ENCODE measurements at places on chromosomes 16 and 17. TPM values are rescaled to one million over a fixed set of nuclear protein-coding genes. Genes with fewer than 3 reads are reported as not detected.

The GRIN2A gene
- 0.08 TPM for total RNA-seq

The AATK gene
- total RNA-seq = 0.64 TPM

The MOSMO gene
- total RNA-seq = 12.9 TPM

The OR1A1 gene
- not detected for total RNA-seq

The ZNF785 gene
- total RNA-seq = 24.5 TPM

The CD79B gene
- total RNA-seq = 1.5 TPM

The NKD1 gene
- total RNA-seq = 2.4 TPM

DNA sequence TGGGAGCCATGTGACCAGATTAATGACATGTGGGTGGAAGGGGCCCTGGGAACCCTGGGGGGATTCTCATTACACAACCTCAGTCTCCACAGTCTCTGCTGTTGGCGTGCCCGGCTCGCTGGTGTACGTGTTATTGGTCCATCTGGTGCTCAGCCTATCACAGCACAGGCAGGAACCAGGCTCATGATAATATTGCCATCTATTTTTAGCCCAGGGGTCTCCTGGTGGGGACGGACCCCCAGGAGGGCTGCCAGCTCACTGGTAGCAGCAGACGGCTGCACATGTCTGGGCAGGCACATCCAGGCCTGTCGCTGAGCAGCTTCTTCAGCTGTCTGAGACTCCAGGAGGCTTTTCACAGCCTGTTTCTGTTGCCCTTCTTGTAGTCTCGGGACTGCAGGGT is 123.8 kb downstream of the RAB11FIP4 start:
- no peak for DNase-seq
- no peak overlapping the region for H3K4me3 ChIP-seq
- peaks cover 8% of the 10 kb centered on the region for H3K4me1 ChIP-seq
- no peaks in the 10 kb centered on the region for H3K27me3 ChIP-seq

DNA sequence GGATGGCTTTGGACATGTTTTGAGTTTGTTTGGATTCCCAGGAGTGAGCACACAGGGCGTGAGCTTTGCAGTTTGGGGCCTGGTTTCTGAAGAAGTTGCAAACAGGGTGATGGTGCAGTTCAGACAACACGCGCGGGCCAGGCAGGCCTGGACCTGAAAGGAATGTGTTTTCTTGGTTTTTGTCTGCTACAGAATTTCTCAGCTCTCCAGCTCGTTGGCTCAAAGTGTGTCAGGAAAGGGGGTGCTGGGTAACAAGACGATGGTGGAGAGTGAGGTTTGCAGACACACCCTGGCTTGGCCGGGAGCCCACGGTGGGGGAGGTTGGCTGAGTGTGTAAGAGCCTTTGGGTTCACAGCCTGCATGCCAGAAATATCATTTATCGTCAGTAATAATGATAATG is 82.3 kb downstream of the CMIP start:
- H3K27me3 ChIP-seq = no peaks in the 10 kb centered on the region
- no peak overlapping the region for H3K4me3 ChIP-seq
- no peaks in the 10 kb centered on the region for H3K36me3 ChIP-seq
- DNase-seq = no peak

DNA sequence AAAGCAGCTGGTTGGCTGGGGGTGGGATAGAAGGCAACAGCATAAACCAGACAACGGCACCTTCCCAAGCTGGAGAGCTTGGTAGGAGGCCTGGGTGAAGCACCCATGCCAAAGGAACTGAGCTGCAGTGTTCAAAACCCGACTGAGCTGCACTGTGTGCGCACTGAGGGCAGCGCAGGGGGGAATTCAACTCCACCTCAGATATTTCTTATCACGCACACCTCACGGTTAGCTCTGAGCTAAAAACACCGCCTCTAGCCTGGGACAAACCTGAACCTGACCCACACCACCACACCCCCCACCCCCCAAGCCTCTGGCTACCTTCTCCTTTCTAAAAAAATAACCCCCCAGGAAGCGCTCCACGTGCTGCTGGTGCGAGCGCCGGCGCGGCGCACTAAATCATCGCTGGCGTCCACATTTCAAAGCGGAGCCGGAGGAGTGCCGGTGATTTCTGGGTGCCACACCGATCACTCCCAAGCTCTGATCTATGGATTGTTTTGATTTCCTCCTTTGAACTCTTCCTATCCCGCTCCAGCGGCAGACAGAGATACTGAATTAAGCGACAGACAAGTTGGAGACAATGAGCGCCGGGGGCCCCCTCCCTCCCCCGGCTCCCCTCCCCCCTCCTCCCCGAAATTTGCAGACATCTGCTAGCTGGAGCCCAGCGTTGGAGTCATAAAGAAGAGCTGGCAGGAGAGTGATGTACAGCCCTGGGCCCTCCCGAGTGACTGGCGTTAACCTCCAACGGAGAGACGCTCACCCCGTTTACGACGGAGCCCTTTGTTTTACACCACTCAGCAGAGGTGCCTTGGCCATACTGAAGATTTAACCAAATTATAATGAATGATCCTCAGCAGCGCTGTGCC is 85.0 kb downstream of the NOG start:
- H3K27me3 ChIP-seq = peaks cover 73% of the 10 kb centered on the region
- peak overlapping the region; percentile 26 for H3K4me3 ChIP-seq
- DNase-seq = no peak
- no peaks in the 10 kb centered on the region for H3K36me3 ChIP-seq
- peaks cover 14% of the 10 kb centered on the region for H3K4me1 ChIP-seq

- no peak for DNase-seq
- no peak overlapping the region for H3K4me3 ChIP-seq
- H3K27me3 ChIP-seq = no peaks in the 10 kb centered on the region
- H3K27ac ChIP-seq = no peak overlapping the region
- peaks cover 22% of the 10 kb centered on the region for H3K4me1 ChIP-seq
Observed at GRCh38 chr16:28843766-28844165, 2.4 kb downstream of the TUFM start.

DNA sequence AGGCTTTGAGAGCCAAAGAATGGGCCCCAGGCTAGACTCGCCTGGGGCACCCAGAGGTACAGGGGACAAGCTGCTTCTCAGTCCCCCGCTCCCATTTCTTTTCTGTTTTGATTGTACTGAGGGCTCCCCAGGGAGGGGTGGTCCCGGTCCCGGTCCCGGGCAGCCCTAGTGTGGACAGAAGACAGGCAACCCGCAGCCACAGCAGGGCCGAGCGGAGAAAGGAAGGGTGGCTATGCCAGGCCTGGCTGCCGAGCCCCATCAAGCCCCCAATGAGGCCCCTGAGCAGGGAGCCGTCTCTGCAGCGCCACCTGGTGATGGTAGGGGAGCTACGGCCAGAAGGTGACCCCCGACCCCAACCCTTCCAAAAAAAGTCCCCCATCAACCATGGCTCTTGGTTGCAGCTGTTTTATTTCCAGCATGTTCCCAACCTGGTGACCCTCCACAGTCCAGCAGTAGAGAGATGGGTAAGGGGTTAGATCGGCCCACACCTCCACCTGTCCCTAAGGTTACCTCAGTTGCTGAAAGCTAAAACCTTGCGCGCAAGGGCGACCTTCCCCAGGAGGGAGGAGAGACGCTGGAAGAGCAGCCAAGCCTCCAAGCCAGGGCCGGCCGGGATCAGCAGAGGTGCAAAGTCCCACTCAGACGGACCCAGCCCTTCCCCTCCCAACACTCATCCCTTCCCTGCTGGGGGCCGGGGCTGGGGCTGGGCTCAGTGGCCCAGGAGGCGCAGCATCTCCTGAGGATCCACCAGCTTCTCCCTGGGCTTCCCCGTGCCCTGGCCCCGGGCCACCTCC is 2.6 kb upstream of the GRIN2C start:
- no peak for DNase-seq
- peaks cover 52% of the 10 kb centered on the region for H3K27me3 ChIP-seq
- peaks cover 32% of the 10 kb centered on the region for H3K4me1 ChIP-seq
- H3K36me3 ChIP-seq = peaks cover 10% of the 10 kb centered on the region
- peak overlapping the region; percentile 45 for H3K4me3 ChIP-seq
- no peak overlapping the region for H3K27ac ChIP-seq

GRCh38 chr16:63415014-63415413 is 1378.8 kb upstream of the CDH8 start:
- no peaks in the 10 kb centered on the region for H3K4me1 ChIP-seq
- no peaks in the 10 kb centered on the region for H3K27me3 ChIP-seq
- no peaks in the 10 kb centered on the region for H3K36me3 ChIP-seq
- no peak overlapping the region for H3K27ac ChIP-seq

GRCh38 chr16:85594978-85595661 is 18.0 kb upstream of the GSE1 start:
- H3K4me3 ChIP-seq = no peak overlapping the region
- no peaks in the 10 kb centered on the region for H3K36me3 ChIP-seq
- no peaks in the 10 kb centered on the region for H3K27me3 ChIP-seq
- no peak overlapping the region for H3K27ac ChIP-seq

DNA sequence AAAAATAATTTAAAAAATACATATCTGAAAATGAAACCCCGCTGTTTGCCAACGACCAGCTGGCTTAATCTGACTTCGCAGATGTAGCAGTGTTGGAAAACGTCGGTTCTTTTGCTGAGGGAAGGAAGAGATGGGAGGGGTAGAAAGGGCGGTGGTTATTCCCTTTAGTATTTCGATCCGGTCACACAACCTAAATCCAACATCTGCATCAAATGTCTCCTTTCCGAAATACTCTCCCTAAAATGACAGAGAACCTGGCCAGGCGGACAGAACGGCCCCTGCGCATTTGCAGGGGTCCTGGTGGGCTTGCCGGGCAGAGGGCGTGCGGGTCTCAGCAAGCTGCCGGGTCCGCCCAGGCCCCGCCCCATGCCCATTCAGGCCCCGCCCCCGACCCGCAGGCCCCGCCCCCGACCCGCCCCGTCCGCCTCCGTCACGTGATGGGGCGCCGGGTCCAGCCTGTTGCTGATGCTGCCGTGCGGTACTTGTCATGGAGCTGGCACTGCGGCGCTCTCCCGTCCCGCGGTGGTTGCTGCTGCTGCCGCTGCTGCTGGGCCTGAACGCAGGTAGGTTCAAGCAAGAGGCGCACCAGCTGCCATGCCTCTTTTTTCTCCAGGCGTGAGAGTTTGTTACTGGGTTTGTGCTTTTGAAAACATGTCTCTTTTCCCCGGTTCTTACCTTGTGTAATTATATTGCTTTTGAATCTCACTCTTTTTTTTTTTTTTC is at the start of gene SCPEP1:
Gene SCPEP1, plus strand, starts transcription at position 459 of the 723 bp plus-strand sequence. Its CDS starts 29 bp downstream, at position 488.
- H3K4me3 ChIP-seq = peak within 1 kb of the TSS; percentile 61
- peak; percentile 95 for DNase-seq
- H3K4me1 ChIP-seq = peaks cover 35% of the 10 kb centered on the region
- peak within 1 kb of the TSS; percentile 25 for H3K27ac ChIP-seq

GRCh38 chr17:48835971-48836370 is 5.1 kb downstream of the CALCOCO2 start:
- H3K27ac ChIP-seq = no peak overlapping the region
- H3K4me1 ChIP-seq = peaks cover 83% of the 10 kb centered on the region
- no peak overlapping the region for H3K4me3 ChIP-seq
- no peaks in the 10 kb centered on the region for H3K27me3 ChIP-seq
- DNase-seq = no peak

DNA sequence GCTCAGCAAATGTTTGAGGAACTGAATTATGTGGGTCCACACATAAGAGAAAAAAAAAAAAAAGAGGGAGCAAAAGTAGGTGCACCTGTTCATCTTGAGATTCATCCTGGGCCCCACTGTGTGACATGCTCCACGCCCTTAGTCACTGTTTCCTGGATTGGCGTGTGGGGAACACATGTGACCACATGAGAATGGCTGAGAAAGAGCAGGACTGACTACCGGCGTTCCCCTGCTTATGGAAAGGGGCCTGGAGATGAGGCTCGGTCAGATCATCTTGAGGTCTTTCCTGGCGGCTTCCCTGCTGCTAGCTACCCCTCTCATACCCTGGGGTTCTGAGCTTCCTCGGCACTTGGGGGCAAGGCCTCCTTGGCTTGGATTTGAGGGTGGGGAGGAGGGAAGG is 3.9 kb downstream of the DEXI start:
- DNase-seq = no peak
- no peaks in the 10 kb centered on the region for H3K36me3 ChIP-seq
- peaks cover 88% of the 10 kb centered on the region for H3K4me1 ChIP-seq
- no peaks in the 10 kb centered on the region for H3K27me3 ChIP-seq
- peak overlapping the region; percentile 50 for H3K27ac ChIP-seq

GRCh38 chr17:27473190-27473747 is 17.0 kb downstream of the KSR1 start:
- H3K27ac ChIP-seq = peak overlapping the region; percentile 4
- no peaks in the 10 kb centered on the region for H3K27me3 ChIP-seq
- no peak overlapping the region for H3K4me3 ChIP-seq
- H3K36me3 ChIP-seq = no peaks in the 10 kb centered on the region

- no peak for DNase-seq
- H3K4me3 ChIP-seq = no peak overlapping the region
- peaks cover 16% of the 10 kb centered on the region for H3K27me3 ChIP-seq
- no peak overlapping the region for H3K27ac ChIP-seq
Observed at GRCh38 chr16:87178977-87179376, 138.2 kb downstream of the C16orf95 start.

- DNase-seq = peak; percentile 51
- peaks cover 91% of the 10 kb centered on the region for H3K36me3 ChIP-seq
- no peak overlapping the region for H3K4me3 ChIP-seq
- H3K27me3 ChIP-seq = no peaks in the 10 kb centered on the region
- no peaks in the 10 kb centered on the region for H3K4me1 ChIP-seq
- no peak overlapping the region for H3K27ac ChIP-seq
Observed at GRCh38 chr17:80363518-80364090, 51.4 kb upstream of the ENDOV start.

DNA sequence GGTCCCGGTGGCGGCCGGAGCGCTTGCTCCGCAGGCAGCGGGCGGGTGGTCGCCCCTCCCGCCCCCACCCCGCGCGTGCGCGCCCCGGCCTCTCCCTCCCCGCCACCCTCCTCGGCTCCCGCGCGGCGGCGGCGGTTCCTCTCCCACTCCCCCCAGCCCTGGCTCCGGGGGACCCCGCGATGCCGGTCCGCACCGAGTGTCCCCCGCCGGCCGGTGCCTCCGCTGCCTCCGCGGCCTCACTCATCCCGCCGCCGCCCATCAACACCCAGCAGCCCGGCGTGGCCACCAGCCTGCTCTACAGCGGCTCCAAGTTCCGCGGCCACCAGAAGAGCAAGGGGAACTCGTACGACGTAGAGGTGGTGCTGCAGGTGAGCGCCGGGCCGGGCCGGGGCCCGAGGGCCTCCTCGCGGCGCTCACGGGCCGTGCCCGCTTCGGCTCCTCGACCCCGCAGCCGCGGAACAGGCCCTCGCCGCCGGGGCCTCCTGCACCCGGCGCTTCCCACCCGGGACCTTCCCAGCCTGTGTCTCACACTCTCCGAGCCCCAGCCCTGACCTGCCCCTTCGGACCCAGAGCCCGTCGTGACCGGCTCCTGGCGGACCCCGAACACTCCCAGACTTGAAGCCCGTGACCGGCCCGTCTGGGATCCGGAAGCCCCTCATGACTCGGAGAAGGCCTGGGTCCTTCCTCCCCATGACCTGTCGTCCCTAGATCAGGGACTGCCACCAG is 490 bp downstream of the GID4 start:
- peak overlapping the region; percentile 81 for H3K27ac ChIP-seq
- peak overlapping the region; percentile 99 for H3K4me3 ChIP-seq
- H3K36me3 ChIP-seq = peaks cover 2% of the 10 kb centered on the region
- peak; percentile 79 for DNase-seq
- H3K4me1 ChIP-seq = peaks cover 47% of the 10 kb centered on the region
- H3K27me3 ChIP-seq = no peaks in the 10 kb centered on the region
